NK-92 treated with Interleukin-12 subunit alpha and Interleukin-12 subunit beta, amount 100 ng/mL, for 24 hours (cell line): ENCODE measurements at places on chromosomes 1 and 21.

- no peak for DNase-seq
Observed at GRCh38 chr1:206114692-206115640, 2.2 kb downstream of the AVPR1B start.

- DNase-seq, result no peak
Observed at GRCh38 chr1:173934440-173934839, 17.3 kb upstream of the SERPINC1 start.

- no peak for DNase-seq
Observed at GRCh38 chr1:182061594-182061993, at the start of gene ZNF648. Gene ZNF648, minus strand, starts transcription at chr1:182061712. Its CDS starts 3,702 bp downstream, at chr1:182058010.

DNA sequence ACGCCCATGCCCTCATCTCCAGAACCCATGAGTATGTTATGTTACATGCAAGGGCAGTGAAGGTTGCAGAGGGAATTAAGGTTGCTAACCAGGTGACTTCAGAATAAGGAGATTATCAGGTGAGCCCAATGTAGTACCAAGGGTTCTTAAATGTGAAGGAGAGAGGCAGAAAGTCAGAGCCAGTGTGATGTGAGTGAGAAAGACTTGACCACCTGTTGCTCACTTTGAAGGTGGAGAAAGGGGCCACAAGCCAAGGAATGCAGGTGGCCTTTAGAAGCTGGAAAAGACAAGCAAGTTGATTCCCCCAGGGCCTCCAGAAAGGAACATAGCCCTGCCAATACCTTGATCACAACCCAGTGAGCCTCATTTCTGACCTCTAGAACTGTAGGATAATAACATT, 84.7 kb upstream of the CLDN14 start:
- no peak for DNase-seq

- DNase-seq, result no peak
Observed at GRCh38 chr1:21012937-21013336, 163.8 kb downstream of the EIF4G3 start.

GRCh38 chr1:153364156-153364555, 6.5 kb downstream of the S100A9 start:
- DNase-seq, result no peak

DNA sequence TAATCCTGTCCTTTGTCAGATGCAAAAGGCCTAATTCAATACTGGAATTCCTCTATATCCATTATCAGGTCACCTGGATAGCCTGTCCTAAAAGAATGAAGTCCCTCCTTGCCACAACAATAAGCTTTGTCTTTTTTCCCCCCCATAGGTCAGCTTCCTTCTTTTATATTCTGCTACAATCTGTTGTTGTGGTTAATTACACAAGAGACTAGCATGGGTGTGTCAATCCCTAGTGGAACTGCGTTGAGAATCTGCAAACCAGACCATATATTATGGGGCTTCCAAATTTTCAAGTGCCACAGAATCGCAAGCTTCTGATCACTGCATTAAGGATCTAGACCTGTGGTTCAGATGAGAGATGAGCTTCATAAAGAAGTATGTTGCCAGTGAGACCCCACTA, 349.6 kb downstream of the SMYD3 start:
- DNase-seq, result no peak

GRCh38 chr1:154833841-154834240, 36.2 kb downstream of the KCNN3 start:
- DNase-seq, result no peak

DNA sequence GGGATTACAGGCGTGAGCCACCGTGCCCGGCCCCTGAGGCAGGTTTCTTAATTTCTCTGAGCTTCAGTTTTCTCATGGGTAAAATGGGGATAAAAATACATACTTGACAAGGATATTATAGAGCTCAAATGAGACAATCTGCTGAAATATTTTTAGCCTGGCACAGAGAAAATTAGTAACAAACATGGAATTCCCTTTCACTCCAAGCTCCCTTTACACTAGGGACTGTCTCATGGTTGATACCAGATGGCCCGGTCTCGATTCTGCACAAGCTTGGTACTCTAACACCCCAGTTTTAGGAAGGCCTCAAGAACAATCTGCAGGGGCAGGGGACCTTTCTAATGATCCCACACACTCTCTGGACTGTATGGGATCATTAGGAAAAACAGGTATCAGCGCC, 671.7 kb downstream of the SMYD3 start:
- no peak for DNase-seq

DNA sequence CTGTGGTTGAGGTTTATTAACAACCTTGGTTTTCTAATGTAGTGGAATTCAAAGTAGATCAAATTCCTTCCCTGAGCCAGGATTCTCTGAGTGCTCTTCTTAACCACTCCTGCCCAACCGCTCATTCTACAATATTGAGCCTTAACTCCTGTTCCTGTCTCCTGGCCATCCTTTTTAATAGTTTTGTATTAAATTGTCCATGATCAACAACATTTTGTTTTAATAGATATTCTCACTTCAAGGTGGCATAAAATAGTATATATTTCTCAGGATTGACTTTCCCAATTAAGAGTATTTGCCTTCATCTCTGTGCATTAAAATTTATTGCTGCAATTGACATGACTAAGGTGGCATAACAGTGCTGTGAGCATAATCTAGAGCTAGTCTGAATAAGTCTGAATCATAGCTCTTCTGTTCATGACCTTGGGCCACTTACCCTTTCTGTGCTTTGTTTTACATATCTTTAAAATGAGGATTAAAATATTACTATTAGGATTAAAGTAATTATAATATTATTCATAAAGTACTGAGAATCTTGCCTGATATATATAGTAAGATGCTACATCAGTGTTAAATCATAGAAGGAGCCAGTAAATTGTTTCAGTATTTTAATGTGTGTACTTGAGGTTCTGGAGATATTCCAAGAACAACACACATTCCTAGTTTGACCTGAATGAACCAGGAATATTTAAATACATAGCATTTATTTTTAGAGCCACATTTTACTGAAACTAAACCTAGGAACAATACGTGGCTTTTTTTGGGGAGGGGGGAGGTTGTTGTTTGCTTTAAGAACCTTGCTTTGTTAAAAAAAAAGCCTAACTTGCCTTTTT, 76.4 kb downstream of the ADGRL2 start:
- no peak for DNase-seq

DNA sequence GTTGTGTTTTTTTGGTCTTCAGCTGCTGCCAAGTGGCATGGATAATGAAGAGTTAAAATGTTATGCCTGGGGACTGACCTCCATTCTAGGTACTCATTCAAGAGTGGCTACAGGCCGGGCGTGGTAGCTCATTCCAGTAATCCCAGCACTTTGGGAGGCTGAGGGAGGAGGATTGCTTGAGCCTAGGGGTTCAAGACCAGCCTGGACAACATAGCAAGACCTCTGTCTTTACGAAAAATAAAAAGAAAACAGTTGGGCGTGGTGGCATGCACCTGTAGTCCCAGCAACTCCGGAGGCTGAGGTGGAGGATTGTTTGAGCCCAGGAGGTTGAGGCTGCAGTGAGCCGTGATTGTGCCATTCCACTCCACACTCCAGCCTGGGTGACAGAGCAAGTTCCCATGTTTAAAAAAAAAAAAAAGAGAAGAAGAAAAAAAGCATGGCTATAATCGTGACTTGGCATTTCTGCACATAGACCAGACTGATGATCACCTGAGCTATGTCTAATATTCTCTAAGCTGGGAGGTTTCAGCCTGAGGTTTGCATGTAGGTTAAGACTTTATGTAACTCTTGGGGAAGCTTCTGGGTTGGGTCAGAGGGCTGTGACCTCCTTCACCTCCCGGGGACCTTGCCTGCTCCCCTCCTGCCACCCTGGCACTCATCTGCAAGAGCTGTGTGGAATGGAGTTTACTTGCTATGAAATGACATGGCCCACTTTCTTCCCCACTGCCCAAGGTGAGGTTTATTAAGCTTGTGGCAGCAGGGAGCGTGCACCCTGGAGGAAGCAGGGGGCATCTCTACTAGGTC, 51.3 kb downstream of the DHRS3 start:
- no peak for DNase-seq

DNA sequence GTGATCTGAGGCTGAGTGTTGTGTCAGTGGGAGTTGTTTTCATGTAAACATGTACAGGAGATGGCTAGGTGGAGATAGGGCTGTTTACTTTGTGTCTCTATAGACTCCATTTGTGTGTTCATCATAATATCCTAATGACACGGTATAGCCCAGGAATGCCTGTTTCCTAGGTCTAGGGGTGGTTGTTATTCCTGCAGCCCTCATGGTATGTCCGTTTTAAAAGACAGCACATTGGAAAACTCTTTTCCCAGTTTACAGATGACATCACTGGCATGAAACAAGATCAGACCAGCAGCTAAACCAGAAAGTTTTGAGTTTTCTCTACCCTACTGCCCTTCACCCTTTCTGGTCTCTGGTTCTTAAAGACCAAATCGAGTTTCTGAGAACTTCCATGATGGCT, 227.3 kb upstream of the TMEM51 start:
- no peak for DNase-seq

DNA sequence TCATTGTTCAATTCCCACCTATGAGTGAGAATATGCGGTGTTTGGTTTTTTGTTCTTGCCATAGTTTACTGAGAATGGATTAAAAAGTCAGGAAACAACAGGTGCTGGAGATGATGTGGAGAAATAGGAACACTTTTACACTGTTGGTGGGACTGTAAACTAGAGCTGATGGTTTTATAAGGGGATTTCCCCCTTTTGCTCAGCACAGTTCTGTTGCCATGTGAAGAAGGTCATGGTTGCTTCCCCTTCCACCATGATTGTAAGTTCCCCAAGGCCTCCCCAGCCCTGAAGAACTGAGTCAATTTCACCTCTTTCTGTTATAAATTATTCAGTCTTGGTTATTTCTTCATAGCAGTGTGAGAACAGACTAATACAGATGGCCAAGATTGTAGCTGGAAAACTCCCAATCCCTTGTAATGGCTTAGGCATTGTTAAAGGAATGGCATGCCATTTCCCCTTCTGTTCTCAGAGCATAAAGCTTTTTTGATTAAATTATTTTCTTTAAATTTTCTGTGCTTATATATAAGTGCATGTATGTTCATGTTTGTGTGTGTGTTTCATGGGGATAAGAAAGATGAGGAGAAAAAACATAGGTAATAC, 144.8 kb downstream of the BACH1 start:
- DNase-seq, result no peak

DNA sequence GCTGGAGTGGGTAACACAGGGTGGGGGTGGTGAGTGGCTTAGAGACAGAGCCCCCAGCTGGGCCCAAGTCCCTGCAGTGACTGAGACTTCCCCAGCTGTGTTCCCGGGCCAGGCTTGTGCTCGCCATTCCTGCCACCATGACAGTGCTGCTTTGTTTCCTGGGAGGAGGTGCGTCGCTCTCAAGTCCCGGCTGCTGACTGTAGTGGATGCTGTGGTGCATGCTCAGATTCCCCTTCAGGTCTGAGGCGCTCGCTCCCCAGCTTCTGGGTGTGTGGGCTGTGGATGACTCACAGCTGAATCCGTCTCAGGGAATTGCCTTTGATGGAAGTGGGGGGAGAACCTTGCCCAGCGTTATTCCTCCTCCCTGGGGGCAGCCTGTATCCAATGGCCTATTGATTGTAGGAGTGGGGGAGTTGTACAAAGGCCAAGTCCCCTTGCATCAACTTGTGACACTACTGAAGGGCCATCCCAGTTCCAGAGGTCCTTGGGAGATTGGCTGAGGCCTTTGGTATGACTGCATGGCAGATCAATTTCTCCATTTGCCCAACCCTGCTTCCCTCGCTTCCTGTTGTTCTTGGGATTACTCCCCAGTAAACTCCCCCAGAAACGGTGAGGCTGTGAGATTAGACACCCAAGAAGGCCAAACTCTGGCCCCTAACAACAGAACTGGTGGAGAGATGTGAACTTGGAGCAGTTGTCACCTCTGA, 17.8 kb upstream of the POU3F1 start:
- DNase-seq, result no peak

GRCh38 chr1:26278724-26279455, 996 bp upstream of the SH3BGRL3 start:
- peak; percentile 33 for DNase-seq

- no peak for DNase-seq
Observed at GRCh38 chr1:115107516-115108260, 18.4 kb upstream of the TSPAN2 start.

DNA sequence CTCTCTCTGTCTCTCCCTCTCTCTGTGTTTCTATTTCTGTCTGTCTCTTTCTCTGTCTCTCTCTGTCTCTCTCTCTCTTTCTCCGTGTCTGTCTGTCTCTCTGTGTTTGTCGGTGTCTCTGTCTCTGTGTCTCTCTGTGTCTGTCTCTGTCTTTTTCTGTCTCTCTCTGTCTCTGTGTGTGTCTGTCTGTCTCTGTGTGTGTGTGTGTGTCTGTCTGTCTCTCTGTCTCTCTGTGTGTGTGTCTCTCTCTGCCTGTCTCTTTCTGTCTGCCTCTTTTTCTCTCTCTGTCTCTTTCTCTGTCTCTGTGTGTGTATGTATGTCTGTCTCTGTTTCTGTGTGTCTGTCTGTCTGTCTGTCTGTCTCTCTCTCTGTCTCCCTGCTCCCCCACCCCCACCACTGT, 31.7 kb upstream of the ZC3H12A start:
- DNase-seq, result no peak

- DNase-seq, result no peak
Observed at GRCh38 chr21:26060335-26061115, 110.0 kb downstream of the APP start.

DNA sequence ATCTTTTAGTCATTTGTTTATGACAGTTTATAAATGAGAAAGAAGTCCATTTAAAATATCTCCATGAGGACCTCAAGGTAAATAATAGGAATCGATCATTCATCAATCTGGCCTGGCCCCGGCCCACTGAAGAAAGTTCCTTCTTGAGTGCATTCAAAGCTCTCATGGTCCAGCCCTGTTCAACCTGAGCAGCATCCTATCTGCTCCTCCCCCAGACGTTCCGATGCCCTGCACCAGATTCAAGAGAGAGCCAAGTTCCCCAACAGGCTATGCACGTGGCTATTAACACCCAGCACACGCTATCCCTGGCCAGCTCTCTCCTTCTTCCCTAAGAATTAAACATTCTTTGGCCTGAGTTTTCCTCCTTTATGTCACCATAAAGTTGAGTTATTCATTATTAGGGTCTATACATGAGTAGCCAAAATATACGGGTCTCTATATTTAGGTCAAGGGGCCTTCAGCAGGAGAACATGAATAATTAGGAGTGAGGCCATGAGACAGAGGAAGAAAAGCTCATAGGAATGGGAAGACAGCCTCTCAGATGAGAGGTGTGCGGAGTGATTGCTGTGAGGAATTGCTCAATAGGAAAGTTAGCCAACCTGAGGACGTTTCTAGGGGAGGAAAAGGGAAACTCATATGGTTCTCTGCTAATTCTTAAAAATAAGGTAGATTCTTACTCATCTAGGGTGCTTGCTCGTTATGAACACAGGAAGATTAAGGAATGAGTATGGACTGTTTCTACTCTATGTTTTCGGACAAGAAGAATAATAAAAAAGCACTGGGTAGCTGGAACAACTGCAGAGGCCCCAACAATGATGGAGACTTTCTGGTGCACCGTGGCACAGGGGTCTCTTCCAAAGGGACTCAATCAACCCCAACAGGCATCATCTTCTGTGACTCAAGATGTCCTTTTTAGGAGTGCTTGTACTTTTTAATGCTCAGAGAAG, 23.6 kb downstream of the RUNX1 start:
- no peak for DNase-seq
